ENCODE measurements at places on chromosomes 6 and 20.

DNA sequence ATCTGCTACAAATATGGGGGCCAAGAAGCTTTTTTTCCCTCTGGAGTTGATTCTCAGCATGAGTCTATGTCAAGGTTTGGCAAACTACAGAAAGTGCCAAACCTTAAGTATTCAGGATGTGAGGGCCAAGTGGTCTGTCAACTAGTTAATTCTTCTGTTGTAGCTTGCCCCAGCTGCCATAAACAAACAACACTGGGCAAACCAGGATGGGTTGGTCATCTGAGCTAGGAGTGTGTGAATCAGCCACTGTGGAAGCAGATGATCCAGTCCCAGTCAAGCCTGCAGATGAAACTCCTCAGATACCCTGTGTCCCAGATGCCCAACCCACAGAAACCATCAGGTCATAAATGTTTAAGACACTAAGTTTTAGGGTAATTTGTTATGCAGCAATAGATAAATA is 103.0 kb upstream of the MOCS1 start:
- DNase-seq, result no peak

- DNase-seq, result no peak
Observed at GRCh38 chr6:74597266-74597665, 608.6 kb downstream of the COL12A1 start.

GRCh38 chr6:167949121-167949684 is 48.3 kb upstream of the KIF25 start:
- no peak for DNase-seq

DNA sequence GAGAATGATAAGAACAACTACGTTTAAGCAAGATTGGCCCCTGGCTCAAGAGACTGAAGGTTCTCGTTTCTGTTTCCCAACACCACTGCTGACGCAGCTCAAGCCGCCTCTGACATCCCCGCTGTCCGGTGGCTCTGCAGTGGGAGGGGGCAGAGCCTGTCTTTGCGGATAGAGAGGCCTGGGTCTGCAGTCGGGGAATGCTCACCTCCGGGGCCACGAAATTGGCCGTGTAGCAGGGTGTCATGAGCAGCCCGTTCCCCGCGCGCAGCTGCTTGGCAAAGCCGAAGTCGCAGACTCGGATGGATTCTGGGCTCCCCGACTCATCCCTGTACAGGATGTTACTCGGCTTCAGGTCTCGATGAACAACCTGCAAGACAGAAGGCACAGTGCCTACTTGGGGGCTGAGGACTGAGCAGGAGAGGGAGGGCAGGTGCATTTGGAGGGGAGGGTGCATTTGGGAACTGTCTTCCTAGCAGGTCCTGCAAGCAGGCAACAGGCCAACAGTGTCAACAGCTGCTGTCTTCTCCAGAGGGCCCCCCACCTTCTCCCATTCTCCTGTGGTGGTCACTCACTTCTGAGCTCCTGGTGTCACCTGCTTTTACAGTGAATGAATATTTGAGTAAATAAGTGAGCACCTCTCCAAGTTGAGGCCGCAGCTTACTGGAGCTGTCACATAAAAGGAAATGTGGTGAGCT is 40.5 kb upstream of the MPC1 start:
- DNase-seq, result no peak

DNA sequence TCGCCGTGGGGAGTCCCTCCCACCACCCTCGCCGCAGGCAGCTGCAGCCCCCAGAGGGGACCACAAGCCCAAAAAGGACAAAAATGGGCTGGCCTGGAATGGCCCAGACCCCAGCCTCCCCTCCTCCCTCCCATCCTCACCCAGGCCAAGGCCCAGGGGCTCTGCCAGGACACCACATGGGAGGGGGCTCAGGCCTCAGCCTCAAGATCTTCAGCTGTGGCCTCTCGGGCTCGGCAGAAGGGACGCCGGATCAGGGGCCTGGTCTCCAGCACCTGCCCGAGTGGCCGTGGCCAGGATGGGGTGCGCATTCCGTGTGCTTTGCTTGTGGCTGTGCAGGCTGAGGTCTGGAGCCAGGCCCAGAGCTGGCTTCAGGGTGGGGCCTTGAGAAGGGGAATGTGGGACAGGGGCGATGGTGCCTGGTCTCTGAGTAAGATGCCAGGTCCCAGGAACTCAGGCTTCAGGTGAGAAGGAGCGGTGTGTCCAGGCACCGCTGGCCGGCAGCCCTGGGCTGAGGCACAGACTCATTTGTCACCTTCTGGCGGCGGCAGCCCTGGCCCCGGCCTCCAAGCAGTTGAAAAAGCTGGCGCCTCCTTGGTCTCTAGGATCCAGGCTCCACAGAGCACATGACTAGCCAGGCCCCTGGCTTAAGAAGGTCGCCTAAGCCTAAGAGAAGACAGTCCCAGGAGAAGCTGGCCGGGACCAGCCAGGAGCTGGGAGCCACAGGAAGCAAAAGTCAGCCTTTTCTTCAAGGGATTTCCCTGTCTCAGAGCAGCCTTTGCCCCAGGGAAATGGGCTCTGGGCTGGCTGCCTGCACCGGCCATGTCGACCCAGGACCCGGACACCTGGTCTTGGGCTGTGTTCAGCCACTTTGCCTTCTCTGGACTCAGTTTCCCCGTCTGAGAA is 35.2 kb upstream of the MRGBP start:
- no peak for DNase-seq

GRCh38 chr6:144394210-144394609 is 109.1 kb downstream of the UTRN start:
- no peak for DNase-seq

DNA sequence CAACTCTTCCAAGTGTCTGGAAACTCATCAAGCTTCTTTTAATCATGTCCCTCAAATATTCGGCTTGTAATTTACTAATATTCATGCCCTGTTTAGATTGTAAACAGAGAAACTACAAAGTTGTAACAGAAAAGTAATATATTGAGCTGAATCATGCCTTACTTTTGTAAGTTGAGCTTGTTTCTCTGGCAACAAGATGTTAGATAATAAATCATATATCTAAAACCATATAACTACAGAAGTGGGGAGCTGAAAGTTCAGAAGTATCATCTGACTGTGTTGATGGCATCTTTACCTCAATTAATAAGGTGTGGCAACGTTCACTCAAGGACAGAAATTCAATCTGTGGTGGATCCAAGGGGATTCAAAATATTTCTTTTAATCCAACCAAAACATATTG is 263.9 kb downstream of the PLCB1 start:
- no peak for DNase-seq

- DNase-seq, result no peak
Observed at GRCh38 chr6:76708641-76709331, 636.3 kb upstream of the IMPG1 start.

GRCh38 chr6:169146521-169146920 is 107.1 kb downstream of the THBS2 start:
- no peak for DNase-seq

GRCh38 chr6:157158897-157159296 is 164.4 kb downstream of the TMEM242 start:
- DNase-seq, result no peak
